Stimulated activated naive B cell treated with anti-CD40 and anti-IgM and Interleukin-4, amounts not matched to agents 10 μg/mL and 1 μg/mL and 100 μg/mL, for 72 hours (primary cell): ENCODE measurements at places on chromosomes 1 and 21.

DNA sequence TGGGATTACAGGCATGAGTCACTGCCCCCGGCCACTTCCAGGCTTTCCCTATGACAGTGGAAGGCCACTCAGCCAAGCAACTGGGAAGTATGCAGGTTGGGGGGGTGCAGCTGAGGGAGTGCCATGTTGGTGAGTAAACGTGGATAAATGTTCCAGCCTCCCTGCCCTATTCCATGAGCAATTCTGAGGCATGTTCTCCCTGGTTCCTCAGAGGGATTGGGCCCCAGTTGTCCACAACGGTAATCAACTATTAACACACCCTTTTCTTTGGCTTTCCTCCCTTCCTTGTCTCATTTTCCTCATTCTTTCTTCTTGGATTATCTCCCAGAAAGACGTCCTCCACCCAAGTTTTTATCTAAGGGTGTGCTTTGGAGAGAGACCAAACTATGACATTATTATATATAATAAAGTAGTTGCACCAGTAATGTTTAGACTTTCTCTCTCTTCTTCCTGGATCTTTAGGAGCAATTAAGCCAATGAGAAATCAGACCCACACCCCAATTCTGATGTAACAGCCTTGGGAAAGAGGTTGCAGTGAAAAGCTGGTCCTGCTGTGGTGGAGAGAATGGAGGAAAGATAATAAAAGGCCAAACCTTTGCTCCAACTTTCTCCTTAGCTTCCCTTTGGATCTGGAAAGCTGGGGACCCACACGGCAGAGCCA, 6.8 kb upstream of the SLAMF9 start:
- DNase-seq: no peak

GRCh38 chr1:31273619-31274018, 23.0 kb downstream of the SNRNP40 start:
- no peak for DNase-seq

DNA sequence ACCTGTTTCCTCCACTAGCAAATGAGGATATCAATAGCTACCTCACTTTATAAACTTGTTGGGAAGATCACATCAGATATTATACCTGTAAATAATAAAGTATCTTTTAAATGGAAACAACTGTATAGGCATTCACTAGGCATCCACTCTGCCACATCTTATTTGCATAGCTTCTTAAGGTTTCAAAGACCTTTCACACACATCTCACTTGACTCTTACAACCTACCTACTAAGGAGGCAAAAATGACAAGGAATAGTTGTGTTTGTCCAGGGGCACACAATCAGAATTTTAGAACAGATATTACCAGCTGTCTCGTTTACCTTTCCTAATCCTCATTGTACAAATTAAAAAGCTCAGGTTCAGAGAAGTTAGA, 51.5 kb downstream of the VANGL2 start:
- DNase-seq: no peak

DNA sequence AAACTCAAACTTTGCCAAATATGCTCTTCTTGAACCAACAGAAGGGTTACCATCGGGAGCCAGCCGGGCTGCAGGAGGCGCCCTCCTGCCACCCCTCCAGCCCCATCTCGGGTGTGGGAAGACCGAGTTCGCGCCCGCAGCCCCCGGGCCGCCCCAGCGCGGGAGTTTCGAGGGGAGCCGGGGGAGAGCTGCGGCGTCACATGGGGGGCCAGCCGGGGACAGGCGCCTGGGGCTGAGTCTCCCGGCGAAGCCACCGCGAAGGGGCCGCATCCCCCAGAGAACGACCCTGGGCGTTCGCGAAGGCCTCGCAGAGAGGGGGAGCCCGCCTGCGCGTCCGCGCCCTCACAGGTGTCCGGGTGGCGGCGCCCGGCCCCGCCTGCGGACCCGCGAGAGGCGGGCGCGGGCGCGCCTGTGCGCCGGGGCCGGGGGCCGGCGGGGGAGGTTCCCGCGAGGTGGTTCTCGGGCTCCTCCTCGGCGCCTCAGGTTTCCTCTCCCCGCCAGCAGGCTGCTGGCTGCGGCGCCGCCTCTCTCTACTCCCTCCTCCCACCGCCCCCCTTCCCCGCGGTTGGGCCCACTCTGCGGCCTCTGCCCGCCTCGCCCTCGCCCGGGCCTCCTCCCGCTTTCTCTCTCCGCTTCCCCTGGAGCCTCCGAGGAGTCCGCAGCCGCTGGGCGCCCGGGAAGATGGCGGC, at the start of gene RAVER2:
Gene RAVER2, plus strand, starts transcription at position 584 of the 689 bp plus-strand sequence. Its CDS starts 98 bp downstream, at position 682.
- peak; percentile 17 for DNase-seq

DNA sequence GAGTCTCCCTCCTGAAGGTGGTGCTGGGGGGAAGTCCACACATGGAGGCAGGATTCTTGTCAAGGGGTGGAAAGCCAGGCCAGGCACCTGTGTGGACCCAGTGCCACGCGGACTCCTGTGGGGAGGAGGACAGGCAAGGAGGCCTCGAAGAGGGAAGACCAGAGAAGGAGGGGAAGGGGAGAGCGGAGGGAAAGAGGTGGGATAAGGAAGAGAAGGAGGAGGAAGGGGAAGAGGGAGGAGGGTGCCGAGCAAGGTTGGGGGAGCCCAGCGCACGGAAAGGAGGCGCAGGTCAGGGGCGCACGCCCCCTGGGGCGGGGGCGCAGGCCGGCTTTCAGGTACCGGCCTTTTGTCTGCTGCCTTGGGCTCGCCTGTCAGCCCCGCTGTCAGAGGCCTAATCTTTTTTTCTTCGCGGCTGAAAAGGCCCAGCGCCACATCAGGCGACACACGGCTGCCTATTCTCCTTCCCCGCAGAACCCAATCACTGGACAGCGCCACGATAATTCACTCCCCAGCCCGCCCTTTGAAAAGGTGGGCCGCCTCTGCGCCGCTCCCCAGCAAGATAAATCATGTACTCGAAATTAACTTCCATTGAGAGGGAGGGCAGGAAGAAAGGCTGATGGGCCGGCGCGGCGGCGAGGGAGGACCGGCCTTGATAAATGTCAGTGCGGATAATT, 42.5 kb downstream of the PRDM16 start:
- no peak for DNase-seq

DNA sequence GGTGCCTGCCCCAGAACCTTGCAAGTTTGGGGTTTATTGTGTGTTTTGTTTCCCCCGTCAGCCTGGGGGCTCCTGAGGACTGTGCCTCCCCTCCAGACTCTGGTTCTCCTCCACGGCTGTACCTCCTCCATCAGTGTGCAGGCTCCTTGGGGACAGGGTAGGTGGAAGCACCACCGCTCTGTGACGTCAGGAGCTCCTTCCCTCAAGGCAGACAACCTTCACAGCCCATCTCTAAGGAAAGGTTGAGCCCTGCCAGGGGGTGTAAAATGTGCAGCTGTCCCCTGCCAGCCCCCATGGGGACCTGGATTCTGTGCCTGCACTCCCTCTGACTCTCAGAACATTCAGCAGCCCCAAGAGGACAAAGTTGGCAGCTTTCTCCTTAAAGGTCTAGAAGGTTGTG, 465 bp upstream of the HSPB7 start:
- no peak for DNase-seq

- no peak for DNase-seq
Observed at GRCh38 chr1:235883261-235883927, 16.7 kb upstream of the LYST start.

DNA sequence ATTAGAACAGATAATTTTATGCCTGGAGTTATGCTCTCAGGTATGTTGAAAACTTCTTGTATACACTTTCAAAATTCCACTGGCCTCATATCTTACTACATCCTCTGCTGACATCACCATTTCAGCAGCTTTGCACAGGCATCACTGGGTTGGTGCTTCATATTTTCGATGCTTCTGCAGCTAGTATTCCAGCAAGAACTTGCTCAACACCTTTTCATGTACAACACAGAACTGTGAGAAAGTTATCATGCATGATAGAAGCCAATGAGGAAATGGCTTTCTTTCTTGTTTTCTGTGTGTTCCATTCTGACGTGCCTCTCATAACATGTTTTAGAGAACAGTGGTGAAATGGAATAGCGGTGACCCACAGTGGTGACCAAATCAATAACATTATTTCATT, 5.1 kb upstream of the GBP5 start:
- no peak for DNase-seq
